H9 (cell line): ENCODE measurements at places on chromosomes 5 and 9.

GRCh38 chr5:172453206-172453985 is 929 bp downstream of the SH3PXD2B start:
- DNase-seq = peak; percentile 77

GRCh38 chr9:136850866-136851775 is 1.0 kb upstream of the MAMDC4 start:
- DNase-seq = no peak

GRCh38 chr9:94802793-94803192 is 76.3 kb downstream of the AOPEP start:
- DNase-seq = no peak

GRCh38 chr5:6194261-6194875 is 184.0 kb downstream of the MED10 start:
- DNase-seq = no peak

DNA sequence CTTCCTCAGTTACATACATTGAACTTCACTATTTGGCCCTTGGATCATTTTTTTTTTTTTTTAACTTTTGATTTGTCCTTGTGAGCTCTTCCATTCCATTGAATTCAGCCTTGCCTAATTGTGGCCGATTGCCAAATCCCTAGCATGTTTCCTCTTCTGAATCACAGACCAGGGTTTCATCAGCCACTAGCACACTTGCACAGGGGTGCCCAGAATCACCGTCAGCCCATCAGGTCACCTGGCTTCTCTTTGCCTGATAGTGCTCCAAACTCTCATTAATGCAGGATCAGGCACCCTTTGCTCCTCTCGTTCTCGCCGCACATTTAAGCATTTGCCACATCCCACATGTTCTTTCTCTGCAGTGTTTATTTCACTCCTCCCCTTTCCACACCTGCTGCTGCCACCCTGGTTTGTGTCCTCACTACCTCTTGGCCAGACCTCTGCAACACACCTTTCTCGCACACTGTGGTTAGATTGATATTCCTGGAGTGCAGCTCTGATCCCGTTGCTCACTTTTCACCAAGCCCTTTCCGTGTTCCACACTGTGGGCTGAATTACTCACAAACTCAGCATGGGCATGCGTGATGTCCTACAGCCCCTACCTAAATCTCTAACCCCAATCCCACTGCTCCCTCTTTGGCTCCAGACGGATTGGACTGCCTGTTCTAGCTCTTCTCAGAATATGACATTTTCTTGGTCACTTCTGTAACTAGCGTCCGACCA is 9.8 kb downstream of the PIK3R1 start:
- DNase-seq = no peak

DNA sequence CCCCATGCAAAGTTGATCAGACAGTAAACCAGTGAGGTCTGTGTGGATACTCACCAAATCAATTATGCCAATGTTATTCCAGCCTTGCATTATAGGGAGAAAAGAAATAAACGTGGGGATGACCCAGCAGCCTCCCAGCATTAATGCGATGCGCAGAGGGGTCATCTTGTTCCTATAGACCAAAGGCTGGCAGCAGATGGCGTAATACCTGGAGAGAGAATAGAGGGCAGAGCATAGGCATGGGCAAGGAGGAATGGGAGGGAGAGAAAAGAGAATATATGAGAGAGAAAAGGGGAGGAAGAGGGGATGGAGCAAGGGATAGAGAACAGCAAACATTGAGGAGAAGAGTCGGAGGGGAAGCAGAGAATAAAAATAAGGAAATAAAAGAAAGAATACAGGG is 131.2 kb downstream of the HTR4 start:
- DNase-seq = no peak

DNA sequence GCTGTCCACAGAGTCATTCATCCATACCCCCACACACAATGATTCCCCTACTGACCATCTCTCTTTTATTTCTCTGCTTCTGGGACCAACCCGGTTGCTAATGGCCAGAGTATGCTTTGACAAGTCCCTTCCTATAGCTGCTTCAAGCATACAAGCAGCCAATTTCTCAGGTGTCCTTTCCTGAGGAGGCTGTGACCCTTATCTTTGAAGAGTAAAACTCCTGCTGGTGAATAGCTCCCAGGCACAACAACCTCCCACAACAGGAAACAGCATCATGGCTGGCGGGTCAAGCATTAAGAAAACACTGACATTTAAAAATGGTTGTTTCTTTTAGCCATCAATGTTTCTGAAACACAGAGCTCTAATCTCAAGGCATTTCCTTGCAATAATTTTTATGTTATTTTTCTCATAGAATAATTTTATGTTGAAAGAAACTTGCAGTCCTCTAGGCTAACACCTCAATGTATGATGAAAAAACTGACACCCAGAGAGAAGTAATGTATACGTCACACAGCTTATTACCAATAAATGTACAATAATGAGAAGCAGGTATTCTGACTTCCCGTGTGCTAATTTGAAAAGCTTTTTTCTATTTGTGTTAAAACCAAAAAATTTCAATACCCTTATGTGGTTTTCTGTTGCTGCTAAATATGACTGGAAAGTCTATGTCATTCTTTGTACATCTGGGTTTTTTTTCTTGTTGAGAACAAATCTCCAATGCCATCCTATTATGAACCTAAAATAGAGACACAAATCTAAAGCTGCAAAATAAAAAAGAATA is 7.5 kb upstream of the PAM start:
- no peak for DNase-seq

- no peak for DNase-seq
These were observed 259.4 kb downstream of the CRB2 start for GRCh38 chr9:123615381-123615780.

DNA sequence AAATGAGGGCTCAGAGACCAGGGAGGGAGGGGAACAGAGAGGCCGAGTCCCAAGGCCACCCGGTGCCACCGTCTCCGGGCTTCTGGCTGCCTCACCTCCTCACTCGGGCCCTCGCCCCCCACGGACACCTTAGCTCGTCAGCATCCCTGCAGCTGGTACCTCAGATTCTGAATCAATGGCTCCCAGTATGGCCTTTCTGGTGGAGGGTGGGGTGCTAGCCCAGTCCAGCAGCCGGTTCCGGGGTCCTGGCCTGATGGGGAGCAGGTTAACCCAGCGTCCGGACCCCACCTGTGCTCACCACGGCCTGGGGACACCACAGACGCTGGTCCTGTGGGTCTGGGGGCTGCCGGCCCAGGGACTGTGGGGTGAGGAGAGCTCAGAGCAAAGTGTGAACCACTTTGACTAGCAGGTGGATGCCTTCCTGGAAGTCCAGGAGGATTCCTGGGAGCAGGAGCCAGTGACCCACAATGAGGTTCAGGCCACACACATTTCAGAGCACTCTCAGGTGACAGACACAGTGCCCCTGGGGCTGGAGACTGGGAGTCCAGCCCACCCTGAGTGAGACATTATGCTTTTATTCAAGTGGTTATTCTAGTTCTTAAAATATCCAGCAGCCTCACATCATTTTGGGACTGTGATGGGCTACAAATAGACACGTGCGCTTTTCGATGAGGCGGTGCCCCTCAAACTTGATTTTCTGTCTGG is 53.3 kb downstream of the AHRR start:
- DNase-seq = peak; percentile 25

DNA sequence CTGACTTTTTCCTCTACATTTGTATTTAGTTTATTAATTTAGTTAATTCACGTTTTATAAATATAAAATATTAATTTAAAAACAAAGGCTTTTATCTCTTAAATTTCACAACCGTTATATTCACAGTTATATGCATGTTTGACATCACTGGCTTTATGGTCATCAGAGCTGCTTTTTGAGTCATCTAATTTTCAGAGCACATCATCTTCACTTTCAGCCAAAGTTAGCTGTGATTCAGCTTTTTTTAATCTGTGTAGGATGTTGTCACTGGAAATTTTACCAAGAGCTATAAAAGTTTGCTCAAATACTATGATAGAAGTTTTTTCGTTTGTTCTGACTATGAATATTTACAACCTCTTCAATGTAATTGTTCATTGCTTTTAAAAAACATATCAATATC is 12.4 kb downstream of the CDC37L1 start:
- DNase-seq = no peak

DNA sequence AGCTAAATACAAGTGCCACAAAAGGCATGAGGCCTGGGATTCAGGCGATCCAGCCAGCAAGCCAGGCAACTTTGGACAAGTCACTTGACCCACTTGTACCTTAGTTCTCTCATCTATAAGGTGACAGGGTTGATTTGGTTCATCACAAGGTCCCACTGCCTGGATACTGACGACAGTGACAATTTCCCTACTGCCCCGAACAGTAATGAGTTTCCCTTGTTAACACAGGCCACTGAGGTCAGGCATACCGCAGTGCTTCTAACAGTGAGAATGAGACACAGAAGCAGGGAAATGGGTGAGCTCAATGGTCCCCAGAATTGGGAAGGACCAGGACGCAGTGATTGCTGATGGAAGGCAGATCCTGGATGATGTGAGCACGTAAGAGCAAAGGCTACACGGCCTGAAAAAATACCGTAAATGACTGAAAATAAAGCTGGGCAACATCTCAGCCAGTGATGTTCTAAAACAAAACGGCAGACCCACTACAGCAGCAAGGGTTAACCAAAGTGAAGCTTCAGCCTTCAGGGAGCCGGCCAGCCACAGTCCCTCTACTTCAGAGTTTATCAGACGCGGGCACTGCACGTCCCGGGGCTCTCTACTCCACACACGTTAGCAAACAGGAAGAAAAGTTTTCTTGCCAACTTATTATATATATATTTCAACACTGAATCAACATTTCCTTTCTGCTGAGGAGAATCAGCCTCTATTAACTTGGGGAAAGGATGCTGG is 846 bp downstream of the MGAT1 start:
- no peak for DNase-seq

GRCh38 chr5:173323106-173323798 is 5.0 kb downstream of the STC2 start:
- no peak for DNase-seq

GRCh38 chr9:98796364-98797101 is at the start of gene ANKS6:
ANKS6 (minus strand) TSS chr9:98796555; CDS start chr9:98796491, 64 bp downstream.
- DNase-seq = peak; percentile 83

GRCh38 chr9:13904746-13905145 is 409.2 kb downstream of the NFIB start:
- DNase-seq = no peak

GRCh38 chr5:27381686-27382085 is 343.3 kb upstream of the CDH9 start:
- no peak for DNase-seq

GRCh38 chr9:75607521-75607920 is 283.0 kb upstream of the PCSK5 start:
- no peak for DNase-seq

DNA sequence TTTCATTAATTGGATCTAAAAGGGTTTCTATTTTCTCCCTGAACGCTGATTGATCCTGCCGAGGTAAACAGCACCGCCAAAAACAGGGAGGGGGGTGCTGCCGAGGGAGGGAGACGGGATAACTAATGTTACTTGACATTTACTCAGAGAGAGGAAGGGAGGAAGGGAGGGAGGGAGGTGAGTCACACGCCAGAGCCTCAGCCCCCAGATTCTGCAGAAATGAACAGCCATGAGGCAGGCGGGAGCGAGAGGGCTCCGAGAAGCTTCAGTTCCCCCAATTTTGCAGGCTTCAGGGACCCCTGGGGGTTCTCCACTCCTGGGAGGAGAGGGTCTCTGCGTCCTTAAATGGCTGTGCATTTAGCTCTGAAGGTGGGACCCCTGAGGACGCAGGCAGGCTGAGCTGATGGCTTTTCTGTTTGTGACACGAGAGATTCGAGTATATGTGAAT is 59.1 kb upstream of the IER5L start:
- DNase-seq = no peak

- peak; percentile 42 for DNase-seq
These were observed 53.2 kb downstream of the ZNF474 start for GRCh38 chr5:122182491-122182921.

- no peak for DNase-seq
These were observed 666.7 kb upstream of the CDH18 start for GRCh38 chr5:20654746-20655145.

DNA sequence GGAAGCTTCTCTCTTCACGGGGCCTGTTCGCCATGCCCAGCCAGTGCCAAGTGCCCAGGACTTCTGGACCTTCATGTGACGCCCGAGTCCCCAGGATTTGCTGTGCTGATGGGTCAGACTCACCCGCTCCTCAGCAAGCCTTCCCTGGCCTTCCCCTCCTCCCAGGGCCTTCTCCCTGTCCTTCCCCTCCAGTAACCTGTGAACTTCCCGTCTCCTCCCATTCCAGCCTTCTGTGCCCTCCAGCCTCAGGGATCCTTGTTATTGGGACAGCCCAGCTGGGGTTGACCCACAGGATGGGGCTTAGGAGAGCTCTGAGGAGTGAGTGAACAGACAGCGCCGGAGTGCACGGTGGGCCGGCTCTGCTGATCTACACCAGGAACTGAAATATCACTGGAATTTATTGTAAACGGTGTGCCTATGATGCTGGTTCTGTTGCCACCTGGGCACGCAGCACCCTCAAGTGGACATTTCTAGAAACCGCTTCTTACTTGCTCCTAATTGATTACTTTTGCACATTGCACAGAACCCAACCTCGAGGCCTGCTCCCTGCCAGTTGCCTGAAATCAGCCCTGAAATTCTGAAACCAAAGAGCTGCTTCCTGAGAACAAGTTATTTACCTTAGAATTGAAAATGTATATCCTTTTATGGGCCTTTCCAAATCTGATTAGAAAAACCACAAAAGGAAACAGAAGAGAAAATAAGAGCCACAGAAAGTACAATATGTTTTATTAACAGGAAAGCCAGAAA is 1.5 kb downstream of the SPAAR start:
- no peak for DNase-seq

DNA sequence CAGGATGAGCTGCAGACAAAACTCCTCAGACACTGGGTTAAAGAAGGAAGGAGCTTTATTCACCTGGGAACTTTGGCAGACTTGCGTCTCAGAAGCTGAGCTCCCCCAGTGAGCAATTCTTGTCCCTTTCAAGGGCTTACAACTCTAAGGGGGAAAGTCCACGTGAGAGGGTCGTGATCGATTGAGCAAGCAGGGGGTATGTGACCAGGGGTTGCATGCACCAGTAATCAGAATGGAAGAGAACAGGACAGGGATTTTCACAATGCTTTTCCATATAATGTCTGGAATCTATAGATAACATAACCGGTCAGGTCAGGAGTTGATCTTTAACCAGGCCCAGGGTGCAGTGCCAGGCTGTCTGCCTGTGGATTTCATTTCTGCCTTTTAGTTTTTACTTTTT is 202.8 kb upstream of the MRPS30 start:
- DNase-seq = no peak

DNA sequence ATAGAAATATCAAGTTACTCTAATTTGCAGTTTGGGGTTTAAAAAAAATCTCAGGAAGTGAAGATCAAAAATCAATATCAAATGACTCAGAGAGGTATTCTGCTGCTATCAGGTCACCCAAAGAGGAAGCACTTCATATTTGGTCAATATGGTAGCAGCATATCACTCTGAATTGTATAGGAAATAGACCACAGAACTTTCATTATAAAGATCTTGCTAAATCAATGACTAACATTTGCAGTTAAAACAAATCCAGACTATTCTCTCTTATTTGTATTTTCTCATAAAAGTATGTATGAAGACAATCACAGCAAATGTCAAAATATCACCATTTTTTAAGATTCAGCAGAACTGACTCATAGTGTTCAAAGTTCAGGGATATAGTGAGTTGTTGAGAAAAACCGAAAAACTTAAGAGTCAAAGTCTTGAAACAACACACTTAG is 105.8 kb upstream of the PCSK1 start:
- DNase-seq = no peak

- no peak for DNase-seq
These were observed 3.2 kb downstream of the TESK1 start for GRCh38 chr9:35608221-35608620.
